ENCODE measurements at places on chromosomes 12 and 14. TPM values are rescaled to one million over a fixed set of nuclear protein-coding genes. Genes with fewer than 3 reads are reported as not detected.

Gene KRT79
- total RNA-seq: not detected

Gene SIX6
- total RNA-seq: not detected

Gene POLE2
- total RNA-seq: 18.8 TPM

Gene MYH6
- 0.09 TPM for total RNA-seq

Gene KRT74
- total RNA-seq: not detected

Gene HOXC12
- total RNA-seq: not detected

Gene HCAR1
- 1.1 TPM for total RNA-seq

Gene ACVRL1
- total RNA-seq: 12.3 TPM

Gene CD27
- not detected for total RNA-seq

Gene ZFHX2
- total RNA-seq: 4.2 TPM

Gene ASIC1
- 20.5 TPM for total RNA-seq

Gene ENDOU
- total RNA-seq: not detected

Gene DTX1
- 18.4 TPM for total RNA-seq

Gene MIP
- total RNA-seq: not detected

Gene PRIMA1
- total RNA-seq: 0.73 TPM

Gene C12orf60
- total RNA-seq: 4.4 TPM

Gene TOMM20L
- total RNA-seq: not detected

Gene ADAM21
- total RNA-seq: 0.18 TPM

Gene GMPR2
- total RNA-seq: 31.0 TPM

Gene P2RX2
- not detected for total RNA-seq

Gene DEPDC4
- total RNA-seq: 2.8 TPM

Gene NKX2-1
- not detected for total RNA-seq

Gene IAPP
- total RNA-seq: not detected

Gene CAPS2
- 32.8 TPM for total RNA-seq

Gene NANOG
- 0.27 TPM for total RNA-seq

Measured in cerebellum (tissue), 4 donors.